Common myeloid progenitor, CD34-positive (primary cell): ENCODE measurements at places on chromosomes 3 and 15.

GRCh38 chr15:65082303-65082953 lies 5.9 kb downstream of the KBTBD13 start:
- DNase-seq: peak; percentile 32

- no peak for DNase-seq
These were observed 117.9 kb downstream of the MEIS2 start for GRCh38 chr15:36982430-36982829.

DNA sequence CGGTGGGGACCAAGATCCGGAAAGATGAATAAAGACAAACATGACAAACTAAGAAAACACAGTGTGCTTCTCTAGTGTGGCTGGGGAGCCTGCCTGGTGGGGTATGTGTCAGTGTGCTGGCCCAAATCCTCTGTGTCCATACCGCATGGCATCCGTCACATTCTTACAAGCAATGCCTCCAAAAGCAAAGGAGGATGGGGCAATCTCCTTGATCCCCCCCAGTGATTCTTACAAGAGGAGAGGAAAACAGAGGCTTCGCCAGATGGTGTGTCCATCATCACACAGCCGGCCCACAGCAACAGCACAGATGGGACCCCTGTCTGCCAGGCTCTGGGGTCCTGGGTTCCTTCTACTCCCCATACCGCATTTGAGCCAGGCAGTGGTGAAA lies 558 bp upstream of the IL17RC start:
- DNase-seq: no peak

GRCh38 chr15:40075298-40076044 lies 33.2 kb downstream of the BMF start:
- peak; percentile 46 for DNase-seq

DNA sequence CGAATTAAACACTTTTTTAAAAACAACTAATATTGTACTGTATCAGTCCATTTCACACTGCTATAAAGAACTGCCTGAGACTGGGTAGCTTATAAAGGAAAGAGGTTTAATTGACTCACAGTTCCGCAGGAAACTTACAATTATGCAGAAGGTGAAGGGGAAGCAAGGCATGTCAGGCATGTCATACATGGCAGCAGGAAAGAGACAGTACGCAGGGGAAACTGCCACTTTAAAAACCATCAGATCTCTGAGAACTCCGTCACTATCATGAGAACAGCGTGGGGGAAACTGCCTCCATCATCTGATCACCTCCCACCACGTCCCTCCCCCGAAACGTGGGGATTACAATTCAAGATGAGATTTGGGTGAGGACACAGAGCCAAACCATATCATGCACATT lies 162.8 kb upstream of the TPM1 start:
- peak; percentile 82 for DNase-seq

DNA sequence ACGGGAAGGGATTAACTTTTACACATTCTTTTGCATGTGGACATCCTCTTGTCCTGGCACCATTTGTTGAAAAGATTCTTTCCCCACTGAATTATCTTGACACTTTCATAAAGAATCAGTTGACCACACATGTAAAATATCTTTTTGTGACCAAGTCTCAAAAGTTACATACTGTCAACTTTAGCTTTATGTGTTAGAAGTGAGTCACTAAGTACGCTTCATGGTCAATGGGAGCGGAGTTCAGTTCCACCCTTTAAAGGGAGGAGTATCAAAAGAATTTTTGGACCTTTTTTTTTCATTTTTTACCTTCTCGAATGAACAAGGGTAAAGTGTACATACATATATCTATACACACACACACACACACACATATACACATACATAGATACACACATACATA lies 35.4 kb downstream of the MAPK6 start:
- DNase-seq: no peak

DNA sequence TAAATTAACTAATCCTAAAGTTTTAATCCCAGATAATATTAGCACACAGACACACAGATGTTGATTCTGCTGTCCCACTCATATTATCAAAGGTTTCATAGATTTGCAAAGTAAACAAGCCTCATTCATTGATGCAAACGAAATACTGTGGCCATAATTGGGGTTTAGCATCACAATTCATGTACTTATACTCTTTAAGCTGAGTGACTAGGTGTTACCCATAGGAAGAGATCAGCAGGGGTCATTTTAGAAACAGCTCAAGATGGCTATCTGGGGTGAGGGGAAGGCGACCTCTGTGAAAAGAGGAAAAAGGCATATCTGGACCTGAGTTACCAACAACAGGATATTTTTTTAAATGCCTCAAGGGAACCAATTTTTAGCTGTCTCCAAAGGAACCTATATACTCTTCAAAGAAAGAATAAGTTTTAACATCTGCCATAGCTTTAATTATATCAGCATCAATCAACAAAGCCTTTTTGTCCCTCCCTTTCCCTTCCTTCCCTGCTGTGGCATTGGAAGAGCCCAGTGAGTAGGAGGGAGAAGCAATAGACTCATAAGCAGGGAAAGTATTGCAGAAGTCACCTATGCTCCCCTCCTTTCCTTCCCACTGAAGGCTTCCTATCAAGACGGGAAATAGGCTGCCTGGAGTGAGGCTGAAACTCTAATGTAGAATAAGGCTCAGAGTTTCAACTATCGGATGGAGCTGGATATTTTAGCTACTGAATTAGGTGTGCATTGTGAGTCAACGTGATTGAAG lies 553.4 kb downstream of the ZIC1 start:
- no peak for DNase-seq

GRCh38 chr3:59510576-59510975 lies 460.8 kb upstream of the CFAP20DC start:
- no peak for DNase-seq

DNA sequence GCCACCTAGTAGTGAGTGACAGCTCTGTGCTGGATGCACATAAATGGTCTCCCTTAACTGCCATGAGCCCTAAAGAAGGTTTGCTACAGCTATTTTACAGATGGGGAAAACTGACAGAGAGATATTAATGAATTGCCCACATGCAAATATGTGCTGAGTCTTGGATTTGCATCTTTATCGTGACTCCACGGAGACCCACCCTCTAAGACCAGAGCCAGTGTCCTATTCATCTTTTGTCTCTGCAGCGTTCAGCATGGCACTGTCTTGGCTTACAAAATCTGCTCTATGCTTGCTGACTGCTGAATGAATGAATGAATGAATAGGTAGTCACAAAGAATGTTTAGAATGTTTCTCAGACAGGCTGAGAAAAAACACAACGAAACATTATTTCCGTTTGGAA lies 48.3 kb downstream of the BTD start:
- no peak for DNase-seq

GRCh38 chr3:117848606-117849005 lies 1139.0 kb downstream of the TUSC7 start:
- DNase-seq: no peak

DNA sequence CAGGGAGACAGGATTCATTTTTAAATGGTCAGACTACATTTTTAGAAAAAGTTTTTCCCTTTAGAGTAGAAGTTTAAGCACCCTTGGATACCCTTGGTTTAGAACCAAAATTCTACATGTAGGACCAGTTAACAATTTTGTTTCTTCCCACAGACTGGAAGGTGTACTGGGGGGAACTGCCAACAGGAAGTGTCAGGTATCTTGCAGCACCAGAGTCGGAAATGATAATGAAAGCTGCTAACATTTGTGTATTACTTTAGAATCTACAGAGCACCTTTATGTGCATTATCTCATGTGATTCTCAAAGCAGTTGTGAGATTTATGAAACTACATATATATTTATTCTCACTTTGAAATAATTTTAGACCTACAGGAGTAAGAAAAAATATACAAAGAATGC lies 21.5 kb downstream of the SPRED1 start:
- DNase-seq: peak; percentile 11

GRCh38 chr3:154120961-154121700 lies at the start of gene ARHGEF26:
Gene ARHGEF26 (plus strand): TSS chr3:154121390. CDS start chr3:154121993, 603 bp downstream.
- DNase-seq: peak; percentile 65
